ENCODE measurements at places on chromosomes 11 and 22. TPM values are rescaled to one million over a fixed set of nuclear protein-coding genes. Genes with fewer than 3 reads are reported as not detected.

Gene TTLL1
- 4.9 TPM for total RNA-seq

Gene UPK2
- not detected for total RNA-seq

Gene OR51I1
- not detected for total RNA-seq

Gene OR51A2
- total RNA-seq = not detected

Gene GLB1L2
- total RNA-seq = 11.6 TPM

Gene MUC5AC
- not detected for total RNA-seq

Gene OR8G5
- total RNA-seq = not detected

Gene C1QTNF4
- not detected for total RNA-seq

Gene IL18
- 73.8 TPM for total RNA-seq

Gene TBX10
- total RNA-seq = not detected

Gene PPM1F
- total RNA-seq = 45.5 TPM

Gene IL17RA
- 4.0 TPM for total RNA-seq

Gene OR4D9
- not detected for total RNA-seq

Gene OR51M1
- total RNA-seq = not detected

Gene CBLIF
- not detected for total RNA-seq

Gene SLC22A12
- not detected for total RNA-seq

Gene PIWIL4
- 0.20 TPM for total RNA-seq

Gene MIOX
- total RNA-seq = 0.35 TPM

Gene DDTL
- total RNA-seq = 4.7 TPM

Gene PTPRCAP
- not detected for total RNA-seq

Gene ATP5MG
- total RNA-seq = 113 TPM

Gene GSTT2B
- 23.8 TPM for total RNA-seq

Gene LRRC56
- 0.63 TPM for total RNA-seq

Gene DEPDC7
- total RNA-seq = 4.8 TPM

Gene OR4D5
- not detected for total RNA-seq

Gene TTC36
- total RNA-seq = not detected

Gene FGF3
- total RNA-seq = not detected

Gene PGAP2
- total RNA-seq = 8.9 TPM

Gene DLG2
- total RNA-seq = not detected

Gene IL17REL
- total RNA-seq = not detected

Gene MS4A3
- total RNA-seq = not detected

Gene UFD1
- total RNA-seq = 161 TPM

Gene TRIM48
- not detected for total RNA-seq

Measured in MG63 (cell line).